ENCODE measurements at places on chromosomes 7 and 10. TPM values are rescaled to one million over a fixed set of nuclear protein-coding genes. Genes with fewer than 3 reads are reported as not detected.

DNA sequence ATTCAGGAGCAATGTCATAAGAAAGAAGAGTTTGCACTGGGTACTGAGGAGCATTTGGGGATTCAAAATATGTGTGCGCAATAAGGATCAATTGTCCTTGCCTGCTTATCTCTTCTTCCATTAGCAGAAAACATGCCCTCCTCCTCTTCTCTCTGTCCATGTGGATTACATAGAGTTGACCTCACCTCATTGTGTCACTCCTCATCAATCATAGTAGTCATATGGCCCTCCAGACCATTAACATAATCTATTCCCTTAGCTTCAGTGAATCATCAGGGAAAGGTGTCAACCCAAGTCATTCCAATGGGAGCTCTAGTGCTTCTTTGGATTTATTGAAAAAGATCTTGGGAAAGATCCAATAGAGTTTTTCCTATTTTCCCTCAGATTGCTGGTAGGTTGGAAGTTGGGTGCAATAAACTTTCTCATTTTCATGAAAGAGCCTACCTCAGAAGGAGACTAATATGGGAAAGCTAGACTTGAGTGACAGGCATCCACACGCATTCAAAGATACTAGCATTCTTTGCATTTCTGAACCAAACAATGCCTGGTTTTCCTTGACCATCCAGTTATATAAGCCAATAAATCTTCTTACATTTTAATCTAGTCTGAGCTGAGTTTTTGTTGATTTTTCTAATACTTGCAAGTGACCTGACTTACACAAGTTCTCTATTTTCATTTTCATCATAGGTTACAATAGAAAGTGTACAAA is 71.5 kb upstream of the FAM13C start:
- DNase-seq = no peak

DNA sequence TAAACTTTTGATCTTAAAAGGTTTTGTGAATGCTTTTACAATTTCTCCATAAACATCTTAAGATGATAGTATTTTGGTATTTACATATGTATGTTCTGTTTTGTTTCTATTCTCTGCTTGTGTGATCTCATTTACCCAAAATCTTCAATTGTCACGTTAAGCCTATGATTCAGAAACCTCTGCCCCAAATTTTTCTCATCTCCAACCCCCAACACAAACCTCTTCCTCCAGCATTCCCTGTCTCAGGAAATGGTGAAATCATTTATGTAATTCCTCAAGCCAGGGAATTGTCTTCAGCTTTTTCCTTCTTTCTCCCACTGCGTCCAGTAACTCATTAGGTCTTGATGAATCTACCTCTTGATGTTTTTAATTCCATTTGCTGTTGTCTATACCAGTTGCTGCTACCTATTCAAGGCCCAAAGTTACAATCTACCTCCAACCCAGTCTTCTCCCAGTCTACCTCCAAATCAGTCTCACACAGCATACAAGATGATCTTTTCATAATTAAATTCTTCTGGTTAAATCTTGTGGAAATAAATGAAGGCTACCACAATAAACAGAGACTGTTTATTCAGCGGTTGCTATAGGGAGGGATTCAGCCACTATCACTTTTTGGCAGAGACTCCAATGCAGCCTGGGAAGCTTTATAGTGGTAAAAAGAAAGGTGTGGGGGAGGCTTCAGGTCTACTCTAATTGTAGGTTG is 5.8 kb downstream of the CFAP69 start:
- DNase-seq = no peak

- DNase-seq = no peak
Measured at GRCh38 chr7:3558400-3558799, 257.3 kb downstream of the SDK1 start.

GRCh38 chr10:23479798-23480473 is 41.1 kb downstream of the OTUD1 start:
- DNase-seq = no peak

DNA sequence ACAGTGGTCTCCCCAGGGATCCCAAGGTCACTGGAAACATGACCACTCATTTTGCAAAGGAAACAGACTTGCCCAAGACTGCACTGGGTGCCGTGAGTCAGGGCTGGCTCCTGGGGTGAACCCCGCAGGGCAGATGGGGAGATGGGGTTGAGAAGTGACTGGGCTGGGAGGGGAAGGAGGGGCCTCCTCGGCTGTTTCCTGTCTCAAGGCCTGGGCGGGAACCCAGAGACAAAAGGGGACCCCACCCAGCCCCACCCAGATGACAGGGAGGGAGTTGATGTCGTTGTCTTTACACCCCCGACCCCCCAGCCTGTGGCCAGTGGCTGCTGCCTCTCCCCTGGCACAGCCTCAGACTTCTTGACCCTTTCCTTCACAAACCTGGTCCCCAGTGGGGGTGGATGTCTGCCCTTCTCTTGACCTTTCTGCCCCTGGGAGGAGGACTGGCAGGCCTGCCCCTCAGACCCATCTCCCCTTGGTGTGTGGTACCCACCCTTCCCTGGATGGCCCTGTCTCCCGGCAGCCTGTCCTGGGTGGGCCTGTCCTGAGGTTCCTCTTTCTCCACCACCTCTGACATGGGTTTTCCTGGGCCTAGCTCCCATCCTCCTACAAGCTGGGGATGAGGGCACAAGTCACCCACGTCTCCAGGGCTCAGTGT is 1.4 kb downstream of the MYO1G start:
- DNase-seq = no peak

DNA sequence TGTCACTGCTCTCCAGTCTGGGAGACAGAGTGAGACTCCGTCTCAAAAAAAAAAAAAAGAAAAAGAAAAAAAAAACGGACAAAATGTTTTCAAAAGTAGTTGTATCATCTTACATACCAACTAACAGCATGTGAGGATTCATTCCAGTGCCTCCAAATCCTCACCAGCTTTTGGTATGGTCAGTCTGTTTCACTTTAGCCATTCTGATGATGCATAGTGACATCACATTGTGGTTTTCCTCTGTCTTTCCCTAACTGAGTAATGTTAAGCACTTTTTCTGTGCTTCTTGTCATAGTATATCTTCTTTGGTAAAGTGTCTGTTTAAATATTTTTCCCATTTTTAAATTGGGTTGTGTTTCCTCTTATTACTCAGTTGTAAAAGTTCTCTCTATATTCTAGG is 251.4 kb upstream of the CTBP2 start:
- DNase-seq = no peak

GRCh38 chr7:116565981-116566380 is 41.1 kb downstream of the CAV1 start:
- no peak for DNase-seq

Gene TBX20
- polyA plus RNA-seq = not detected

Gene KLF14
- polyA plus RNA-seq = 1.1 TPM

Gene BICC1
- 14.5 TPM for polyA plus RNA-seq
